ENCODE measurements at places on chromosomes 1 and 21.

DNA sequence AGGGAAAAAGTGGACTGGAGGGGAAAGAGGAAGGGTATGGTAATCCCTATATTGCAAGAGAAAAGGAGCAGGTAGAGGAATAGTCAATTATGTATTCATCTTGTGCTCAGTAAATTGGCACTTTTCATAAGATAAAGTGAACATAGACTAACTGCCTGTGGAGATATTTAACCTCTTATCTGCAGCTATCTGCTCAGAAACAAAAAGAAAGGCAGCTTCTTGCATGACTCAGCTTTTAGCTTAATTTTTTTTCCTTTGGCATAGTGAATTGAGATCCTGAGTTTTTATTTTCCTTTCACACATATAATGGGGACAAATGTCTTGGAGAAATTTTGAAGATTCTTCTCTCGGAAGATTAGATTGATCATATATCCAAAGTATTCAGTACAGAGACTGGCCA is 127.6 kb upstream of the F3 start:
- no peak for DNase-seq

DNA sequence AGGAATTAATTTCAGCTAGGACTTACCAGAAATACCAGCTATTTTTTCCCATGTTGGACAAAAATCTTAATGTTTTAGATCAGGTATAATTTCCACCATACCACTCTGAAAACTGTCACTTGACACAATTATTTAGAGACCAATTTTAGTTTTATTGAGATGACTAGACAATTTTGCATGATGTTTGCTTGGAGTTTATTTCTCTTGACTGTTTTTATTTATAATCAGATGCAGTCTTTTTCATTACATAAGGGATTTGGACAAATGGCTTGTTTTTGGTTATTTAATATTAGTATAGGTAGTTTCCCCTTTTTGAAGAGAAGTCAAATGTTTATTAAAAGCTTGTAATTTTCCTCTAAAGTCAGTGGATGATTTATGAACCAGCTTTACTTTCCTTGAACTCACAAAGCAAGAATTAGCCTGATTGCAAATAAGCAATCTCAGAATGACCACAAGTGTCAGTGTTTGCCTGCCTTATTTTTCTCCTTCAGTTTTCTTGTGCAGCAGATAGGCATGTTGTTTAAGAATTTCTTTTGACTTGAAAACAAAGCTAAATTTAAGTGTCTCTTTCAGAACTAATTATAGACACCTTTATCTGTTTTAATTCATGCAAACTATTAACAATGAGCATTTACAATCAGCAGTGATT is 3.8 kb upstream of the B3GALT2 start:
- no peak for DNase-seq

GRCh38 chr21:35658242-35658641 is 402.1 kb downstream of the SETD4 start:
- no peak for DNase-seq

GRCh38 chr21:29195981-29196669 is 65.7 kb downstream of the MAP3K7CL start:
- DNase-seq, result peak; percentile 63

GRCh38 chr1:223227486-223228196 is 84.6 kb upstream of the TLR5 start:
- no peak for DNase-seq

DNA sequence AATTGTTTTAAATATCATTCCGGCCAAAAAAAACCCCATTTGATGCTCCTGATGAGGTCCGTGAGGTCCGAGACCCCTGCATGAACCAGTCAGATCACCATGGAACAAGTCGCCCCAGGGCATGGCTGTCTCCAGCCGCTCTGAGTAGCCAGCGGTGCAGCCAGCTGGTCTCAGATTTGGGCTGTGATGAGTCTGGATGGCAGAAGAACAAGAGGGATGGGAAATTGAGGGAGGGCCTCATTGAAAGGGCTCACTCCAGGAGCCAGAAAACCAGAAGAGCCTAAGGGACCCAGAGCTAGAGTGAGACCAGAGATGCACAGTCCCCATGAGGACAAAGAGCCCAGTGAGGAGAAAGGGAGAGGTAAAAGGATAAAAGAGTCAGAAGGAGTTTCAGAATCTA is 174.0 kb downstream of the TOMM20 start:
- DNase-seq, result no peak

DNA sequence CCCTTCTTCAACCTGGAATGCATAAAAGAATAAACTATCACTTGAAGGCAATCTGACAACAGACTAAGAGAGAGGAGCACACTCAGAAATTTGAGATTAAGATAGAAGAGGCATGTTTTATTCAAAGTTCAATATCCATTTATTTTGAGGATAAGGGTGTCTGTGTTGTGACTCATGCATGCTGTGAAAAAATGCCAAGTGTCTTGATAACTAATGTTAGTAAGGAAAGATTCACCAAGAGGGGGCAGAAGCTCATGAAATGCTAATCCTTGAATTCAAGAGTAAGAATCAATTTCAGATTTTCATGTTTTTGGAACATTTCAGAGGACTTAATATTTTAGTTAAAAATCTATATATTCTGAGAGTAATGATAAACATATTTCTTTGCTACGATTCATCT is 94.0 kb downstream of the IFI44 start:
- no peak for DNase-seq

DNA sequence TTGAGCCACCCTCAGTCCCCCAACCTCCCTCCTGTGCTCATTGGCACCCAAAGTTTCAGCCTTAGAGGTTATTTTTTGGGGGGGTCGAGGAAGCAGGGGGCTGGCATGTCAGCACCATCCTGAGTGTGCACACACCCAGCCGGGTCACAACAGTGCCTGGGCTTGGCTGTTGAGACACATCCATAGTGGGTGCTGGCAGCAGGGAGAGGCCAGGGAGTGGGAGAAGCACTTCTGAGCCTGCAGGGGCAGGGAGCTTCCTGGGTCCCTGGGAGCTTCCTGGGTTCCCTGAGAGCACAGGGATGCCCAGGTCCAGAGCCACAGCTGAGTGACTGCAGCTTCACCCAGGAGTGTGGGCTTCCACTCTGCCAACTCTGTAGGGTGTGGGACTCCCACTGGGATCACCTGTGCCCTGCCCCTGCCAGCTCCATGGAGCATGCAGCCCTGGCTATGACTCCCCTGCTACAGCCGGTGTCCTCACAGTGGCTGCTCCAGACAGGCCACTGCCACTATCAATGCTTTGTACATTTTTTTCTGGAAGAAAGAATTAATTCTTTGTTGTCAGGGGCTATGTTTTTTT is 240.4 kb downstream of the PTGER3 start:
- DNase-seq, result no peak

DNA sequence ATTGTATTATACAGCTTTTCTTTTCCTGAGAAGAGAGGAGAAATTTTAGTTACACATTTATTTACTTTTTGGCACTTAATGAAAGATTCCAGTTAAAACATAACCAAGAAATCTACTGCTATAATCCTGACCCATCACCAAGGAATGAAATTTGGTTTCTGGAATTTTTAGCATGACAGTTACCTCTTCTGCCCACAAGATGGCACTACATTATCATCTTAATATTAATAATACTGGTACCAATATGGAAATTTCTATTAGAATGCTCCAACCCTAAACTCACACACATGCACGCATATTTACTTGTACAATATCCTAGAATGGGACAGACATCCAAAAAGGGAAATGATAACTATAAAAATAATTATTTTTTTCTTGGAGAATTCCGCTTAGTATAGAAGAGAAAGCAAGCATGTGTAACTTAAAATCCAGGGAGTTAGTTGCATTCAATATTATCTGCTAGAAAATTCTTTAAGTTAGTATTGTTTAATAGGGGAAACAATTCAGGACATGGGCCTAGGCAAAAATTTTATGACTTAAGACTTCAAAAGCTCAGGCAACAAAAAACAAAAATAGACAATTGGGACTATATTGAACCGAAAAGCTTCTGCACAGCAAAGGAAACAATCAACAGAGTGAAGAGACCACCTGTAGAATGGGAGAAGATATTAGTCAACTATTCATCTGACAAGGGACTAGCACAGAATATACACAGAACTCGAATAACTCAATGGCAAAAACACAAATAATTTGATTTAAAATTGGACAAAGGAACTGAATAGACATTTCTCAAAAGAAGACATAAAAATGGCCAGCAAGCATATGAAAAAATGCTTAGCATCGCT is 37.4 kb downstream of the MAP3K21 start:
- DNase-seq, result no peak

GRCh38 chr1:42006093-42006492 is 87.4 kb upstream of the HIVEP3 start:
- DNase-seq, result no peak

- no peak for DNase-seq
Observed at GRCh38 chr1:9161963-9162362, 33.1 kb upstream of the GPR157 start.

GRCh38 chr1:225886159-225887029 is 2.6 kb downstream of the LEFTY1 start:
- DNase-seq, result no peak

- no peak for DNase-seq
Observed at GRCh38 chr1:164660412-164660772, 101.4 kb downstream of the PBX1 start.

- DNase-seq, result no peak
Observed at GRCh38 chr1:212450331-212450881, 17.7 kb downstream of the NENF start.

GRCh38 chr1:11789126-11790067 is 16.4 kb downstream of the MTHFR start:
- no peak for DNase-seq

DNA sequence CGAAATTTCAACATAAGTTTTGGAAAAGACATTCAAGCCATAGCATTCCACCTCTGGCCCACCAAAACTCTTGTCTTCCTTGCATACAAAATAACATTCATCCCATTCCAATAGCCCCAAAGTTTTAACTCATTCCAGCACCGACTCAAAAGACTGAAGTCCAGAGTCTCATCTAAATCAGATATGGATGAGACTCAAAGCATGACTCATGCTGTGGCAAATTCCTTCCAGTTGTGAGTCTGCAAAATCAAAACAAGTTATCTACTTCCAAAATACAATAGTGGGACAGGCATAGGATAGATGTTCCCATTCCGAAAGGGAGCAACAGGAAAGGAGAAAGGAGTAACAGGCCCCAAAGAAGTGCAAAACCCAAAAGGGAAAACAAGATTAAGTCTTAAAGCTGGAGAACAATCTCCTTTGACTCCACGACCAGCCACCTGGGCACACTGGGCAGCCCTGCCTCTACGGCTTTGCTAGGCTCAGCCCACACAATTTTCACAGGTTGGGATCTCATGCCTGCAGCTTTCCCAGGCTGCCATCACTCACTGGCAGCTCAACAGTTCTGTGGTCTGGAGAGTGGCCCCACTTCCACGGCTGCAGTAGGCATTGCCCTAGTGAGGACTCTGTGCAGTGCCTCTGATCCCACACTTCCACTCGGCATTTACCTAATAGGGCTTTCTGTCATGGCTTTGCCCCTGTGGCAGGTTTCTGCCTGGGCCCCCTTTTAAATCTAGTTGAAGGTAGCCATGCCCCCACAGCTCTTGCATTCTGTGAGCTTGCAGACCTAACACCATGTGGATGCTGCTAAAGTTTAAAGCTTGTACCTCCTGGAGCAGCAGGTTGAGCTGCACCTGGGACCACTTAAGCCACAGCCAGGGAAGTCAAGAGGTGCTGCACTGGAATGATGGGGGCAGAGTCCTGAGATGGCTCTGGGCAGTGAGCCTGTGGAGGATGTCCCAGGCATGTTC is 51.0 kb downstream of the RUNX3 start:
- no peak for DNase-seq

GRCh38 chr1:169027607-169028320 is 78.7 kb upstream of the ATP1B1 start:
- no peak for DNase-seq

DNA sequence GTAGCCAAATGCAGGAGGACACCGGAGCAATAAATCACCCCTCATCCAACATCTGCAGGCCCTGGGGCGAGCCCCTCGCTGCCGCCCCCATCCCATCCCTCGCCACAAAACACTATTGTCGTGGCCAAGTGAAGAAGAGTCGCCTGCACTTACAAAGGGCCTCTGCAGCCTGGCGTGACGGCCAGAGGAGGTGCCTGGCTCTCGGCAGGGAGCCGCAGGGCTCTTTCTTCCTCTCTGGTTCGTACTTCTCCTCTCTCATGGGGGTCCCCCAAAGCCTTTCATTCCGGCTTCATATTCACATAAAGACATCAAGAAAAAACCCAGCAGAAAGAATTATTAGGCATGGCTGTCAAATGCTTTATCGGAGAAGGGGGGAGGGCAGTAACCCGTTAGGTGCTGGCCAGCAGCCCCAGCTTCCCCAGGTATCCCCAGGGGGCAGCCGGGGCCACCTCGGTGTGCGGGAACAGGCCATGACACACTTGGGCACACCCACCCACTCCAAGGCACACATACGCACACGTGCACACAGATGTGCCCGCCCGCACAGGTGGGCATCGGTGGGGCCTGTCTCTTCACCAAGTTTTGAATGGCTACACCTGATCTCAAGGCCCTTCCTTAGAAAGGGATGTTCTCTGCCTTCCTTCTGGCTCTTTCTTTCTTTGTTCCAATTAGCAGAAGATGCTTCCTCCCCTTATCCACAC is 149.1 kb downstream of the PRDM16 start:
- no peak for DNase-seq

GRCh38 chr1:30014031-30014430 is 709.4 kb downstream of the MATN1 start:
- no peak for DNase-seq

DNA sequence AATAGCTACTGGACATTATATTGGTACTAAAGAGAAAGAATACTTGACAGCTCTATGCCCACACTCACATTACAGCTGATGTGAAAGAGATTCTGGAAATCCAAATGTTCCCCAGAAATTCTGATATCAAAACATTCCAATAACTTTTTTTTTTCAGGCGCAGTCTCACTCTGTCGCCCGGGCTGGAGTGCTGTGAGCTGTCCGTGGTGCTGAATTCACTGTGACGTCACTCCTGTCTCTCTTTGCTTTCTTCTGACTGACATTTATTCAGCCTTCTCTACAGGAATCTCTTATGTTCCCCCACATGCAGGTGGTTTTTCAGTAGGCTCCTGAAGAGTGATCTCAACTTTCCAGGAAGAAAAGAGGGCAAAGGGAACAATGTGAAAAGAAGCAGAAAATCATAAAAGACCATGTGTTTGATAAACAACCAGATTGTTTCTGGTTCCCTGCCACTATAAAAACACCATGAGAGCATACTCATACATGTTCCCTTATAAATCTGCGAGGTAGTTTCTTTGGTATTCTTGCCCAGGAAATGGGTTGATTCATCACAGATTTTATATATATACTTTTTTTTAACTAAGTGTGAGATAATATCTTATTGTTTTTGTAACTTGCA is 6.2 kb downstream of the S100A7A start:
- DNase-seq, result peak; percentile 46

- DNase-seq, result no peak
Observed at GRCh38 chr21:45631540-45631939, 12.0 kb upstream of the PCBP3 start.

- no peak for DNase-seq
Observed at GRCh38 chr1:176701151-176701866, 238.3 kb downstream of the PAPPA2 start.

GRCh38 chr1:112144733-112145426 is 155.4 kb upstream of the KCND3 start:
- DNase-seq, result no peak

GRCh38 chr1:219801156-219801820 is 127.1 kb downstream of the SLC30A10 start:
- no peak for DNase-seq
